ENCODE measurements at places on chromosomes 12 and 14.

GRCh38 chr12:70031046-70031445, 206.0 kb downstream of the MYRFL start:
- no peak for DNase-seq

GRCh38 chr14:32327255-32327961, 1.7 kb upstream of the AKAP6 start:
- DNase-seq: no peak

DNA sequence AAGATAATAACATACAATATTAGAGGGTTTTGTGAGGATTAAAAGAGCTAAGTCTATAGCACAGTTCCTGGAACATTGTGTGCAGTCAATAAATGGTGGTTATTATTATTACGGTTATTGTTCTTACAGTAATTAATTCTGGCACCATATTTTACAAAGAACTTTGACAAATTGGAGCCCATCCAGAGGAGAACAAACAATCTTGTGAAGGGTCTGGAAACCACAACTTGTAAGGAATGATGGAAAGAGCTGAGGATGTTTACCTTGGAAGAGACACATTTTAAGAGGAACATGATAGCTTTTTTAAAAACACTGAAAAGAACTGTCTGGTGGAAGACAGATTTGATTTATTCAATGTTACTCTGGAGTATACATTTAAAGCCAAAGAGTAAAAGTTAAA, 150.5 kb upstream of the KRR1 start:
- no peak for DNase-seq

DNA sequence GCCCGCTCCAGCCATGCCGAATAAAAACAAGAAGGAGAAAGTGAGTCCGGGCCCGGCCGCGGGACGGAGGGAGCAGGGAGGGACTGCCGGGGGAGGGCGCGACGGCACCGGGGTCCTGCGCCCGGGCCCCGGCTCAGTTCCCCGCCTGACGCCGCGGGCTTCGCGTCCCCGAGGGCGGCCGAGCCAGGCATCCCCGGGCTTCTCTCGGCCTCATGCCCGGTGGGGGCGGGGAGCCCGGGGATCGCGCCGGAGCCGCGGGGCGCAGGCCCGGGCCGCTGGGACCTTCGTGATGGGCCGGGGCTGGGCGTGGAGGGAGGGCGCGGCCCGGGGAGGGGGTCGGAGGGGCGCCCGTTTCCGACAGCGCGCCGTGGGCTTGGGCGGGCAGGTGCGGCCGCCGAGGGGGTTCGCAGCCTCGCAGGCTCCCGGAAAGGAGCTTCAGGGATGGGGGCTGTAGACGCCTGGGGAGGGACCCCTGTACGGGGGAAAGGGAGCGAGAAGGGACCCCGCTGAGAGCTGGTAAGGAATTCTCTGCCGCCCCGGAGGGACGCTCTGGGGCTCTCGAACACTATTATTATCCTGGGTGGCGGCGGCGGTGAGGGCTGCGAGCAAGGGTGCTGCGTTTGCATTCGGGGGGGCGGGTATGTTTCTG, 496 bp downstream of the PPP2R5C start:
- peak; percentile 48 for DNase-seq

DNA sequence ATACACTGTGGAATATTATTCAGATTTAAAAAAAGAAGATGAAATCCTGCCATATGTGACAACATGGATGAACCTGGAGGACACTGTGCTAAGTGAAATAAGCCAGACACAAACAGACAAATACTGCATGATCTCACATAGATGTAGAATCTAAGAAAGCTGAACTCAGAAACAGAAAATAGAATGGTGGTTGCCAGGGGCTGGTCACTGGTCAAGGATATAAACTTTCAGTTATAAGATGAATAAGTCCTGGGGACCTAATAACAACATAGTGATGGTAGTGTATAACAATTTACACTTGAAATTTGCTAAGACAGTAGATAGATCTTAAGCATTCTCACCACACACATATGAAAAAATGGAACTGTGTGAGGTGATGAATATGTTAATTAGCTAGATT, 161.3 kb upstream of the TMCC3 start:
- no peak for DNase-seq

All from GM06990 (cell line).